ENCODE measurements at places on chromosomes 4 and X.
A peak's percentile ranks its signal among the peaks of the same experiment; 100 is the strongest.

GRCh38 chr4:38084877-38085711, 124.9 kb downstream of the PTTG2 start:
- DNase-seq, result peak; percentile 82

- DNase-seq, result no peak
Measured at GRCh38 chrX:118225711-118226428, 109.3 kb upstream of the KLHL13 start.

GRCh38 chrX:154486052-154486395, 391 bp downstream of the UBL4A start:
- no peak for DNase-seq

- no peak for DNase-seq
Measured at GRCh38 chrX:23752740-23753415, 9.8 kb upstream of the ACOT9 start.

DNA sequence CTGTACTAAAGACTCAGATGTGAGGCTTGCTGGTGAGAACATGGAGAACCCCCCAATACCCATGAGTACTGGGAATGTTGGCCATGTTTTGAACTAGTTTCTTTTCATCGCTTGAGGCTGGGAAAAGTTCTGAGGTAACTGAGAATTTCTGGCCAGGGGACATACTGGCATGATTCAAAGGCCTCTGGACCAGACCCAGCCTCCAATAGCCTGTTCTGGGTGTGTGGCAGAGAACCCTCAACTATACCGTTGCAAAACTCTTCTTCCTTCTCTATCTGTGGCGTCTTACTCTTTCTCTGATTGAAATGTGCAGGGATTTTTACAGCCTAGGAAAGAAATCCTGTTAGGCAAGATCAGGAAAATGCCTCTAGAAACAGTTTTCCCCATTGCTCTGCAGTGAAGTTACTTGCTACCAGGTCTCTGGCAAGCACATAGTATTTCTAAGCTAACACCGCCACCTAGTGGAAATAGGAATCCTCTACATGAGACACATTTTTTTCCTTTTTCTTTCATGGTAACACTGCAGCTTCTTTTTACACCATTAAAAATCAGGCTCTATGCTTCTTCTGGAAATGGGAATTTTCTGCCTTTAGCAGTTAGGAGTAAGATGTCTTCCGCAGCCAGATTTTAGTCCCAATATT, 170.7 kb upstream of the ZCCHC13 start:
- DNase-seq, result no peak

DNA sequence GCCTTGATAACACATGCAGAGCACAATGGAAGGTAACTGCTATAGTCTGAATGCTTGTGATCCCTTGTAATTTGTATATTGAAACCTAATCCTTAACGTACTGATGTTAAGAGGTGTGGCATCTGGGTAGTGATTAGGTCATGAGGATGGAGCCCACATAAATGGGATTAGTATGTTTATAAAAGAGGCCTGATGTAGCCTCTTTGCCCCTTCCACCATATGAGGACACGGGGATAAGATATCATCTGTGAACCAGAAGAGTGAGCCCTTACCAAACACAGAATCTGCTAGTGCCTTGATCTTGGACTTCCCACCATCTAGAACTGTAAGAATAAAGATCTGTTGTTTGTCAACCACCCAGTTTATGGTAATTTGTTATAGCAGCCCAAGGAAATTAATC, 1074.2 kb upstream of the INTU start:
- DNase-seq, result no peak

- no peak for DNase-seq
Measured at GRCh38 chr4:109041463-109042360, 260.7 kb downstream of the COL25A1 start.

- DNase-seq, result peak; percentile 34
Measured at GRCh38 chrX:17521871-17522693, 147.1 kb downstream of the NHS start.

DNA sequence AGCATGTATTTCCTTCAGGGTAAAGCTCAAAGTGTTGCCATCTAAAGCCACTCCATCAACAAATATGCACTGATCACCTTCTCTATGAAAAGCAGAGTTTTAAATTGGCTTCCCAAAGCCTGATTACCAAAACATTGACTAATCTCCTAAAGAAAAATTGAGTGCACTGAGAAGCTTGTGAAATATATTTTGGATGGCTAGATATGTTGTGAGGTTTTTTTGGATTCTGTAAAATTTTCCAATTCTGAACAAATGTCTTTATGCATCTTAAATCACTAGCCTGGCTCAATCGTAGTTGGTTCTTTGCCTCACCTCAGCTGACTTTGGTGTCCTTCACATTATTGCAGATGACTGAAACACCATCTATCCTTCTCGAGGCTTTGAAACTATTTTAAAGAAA, 14.9 kb upstream of the EXOSC9 start:
- no peak for DNase-seq

GRCh38 chr4:105666693-105667092, 41.8 kb downstream of the INTS12 start:
- DNase-seq, result no peak

DNA sequence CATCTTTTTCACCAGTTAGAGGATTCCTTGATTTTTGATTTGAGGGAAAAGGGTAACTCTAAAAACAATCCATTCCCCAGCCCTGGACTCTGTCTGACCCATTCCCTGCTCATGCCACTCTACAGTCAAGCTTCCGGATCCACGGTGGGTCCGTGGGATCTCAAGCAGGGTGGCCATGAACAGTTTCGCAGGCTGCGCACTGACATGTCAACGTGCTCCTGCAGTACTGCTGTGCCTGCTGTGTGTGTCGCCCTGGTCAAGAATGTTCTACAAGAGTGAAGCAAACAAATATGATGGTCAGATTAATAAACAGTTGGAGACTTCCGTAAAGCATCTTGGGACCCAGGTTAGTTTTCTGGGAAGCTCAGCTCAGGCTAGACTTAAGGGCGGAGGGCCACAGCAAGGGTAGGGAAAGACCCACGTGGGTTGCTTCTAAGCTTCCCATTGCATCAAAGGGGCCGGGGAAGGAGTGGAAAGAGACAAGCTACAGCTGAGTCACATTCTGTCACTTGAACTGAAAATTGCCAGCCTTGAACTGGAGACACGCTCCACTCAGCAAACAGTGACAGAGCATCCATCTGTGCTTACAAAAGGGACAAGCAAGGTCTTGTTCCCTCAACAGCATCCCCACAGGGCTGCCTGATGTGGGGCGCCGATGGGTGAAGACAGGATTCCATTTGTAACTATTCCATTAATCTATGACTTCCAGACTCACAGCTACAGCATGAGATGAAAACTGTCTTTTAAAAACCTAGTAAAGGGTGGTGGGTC, 81.8 kb downstream of the MTMR1 start:
- no peak for DNase-seq

DNA sequence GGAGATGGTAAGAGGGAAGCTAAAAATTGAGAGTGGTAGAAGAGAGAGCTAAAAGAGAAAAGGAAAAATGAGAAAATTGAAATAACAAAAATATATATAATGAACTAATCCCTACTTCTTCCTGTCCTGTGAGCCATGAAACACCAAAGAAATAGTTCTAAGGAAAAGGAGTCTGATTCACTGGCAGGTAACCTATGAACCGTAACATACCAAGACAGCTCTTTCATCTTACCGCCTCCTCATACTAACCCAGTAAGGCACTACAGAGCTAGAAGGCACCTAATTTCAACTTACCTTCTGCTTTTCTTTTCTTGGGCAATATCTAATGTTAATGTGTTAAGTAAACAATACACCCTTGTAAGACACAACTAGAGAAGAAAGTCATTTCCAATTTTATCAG, 297.7 kb upstream of the DIAPH2 start:
- DNase-seq, result no peak

DNA sequence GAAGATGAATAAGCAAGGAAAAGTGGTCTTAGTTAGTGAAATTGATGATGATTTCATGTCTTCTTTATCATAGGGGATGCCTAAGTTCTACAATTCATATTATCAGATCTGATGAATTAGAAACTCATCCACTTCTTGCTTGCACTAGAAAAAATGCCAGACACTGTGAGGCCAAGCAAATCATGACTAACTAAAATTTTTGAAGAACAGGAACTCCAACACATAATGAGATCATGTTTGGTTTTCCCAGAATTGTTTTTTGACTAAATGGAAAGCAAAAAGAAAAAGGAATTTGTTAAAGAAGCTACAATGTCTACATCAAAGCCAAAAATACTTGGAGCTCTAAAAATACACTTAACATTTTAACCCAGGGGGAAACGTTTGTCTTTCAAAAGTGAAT, 120.4 kb downstream of the ARSF start:
- DNase-seq, result no peak

GRCh38 chrX:97310373-97310772, 426.7 kb downstream of the RPA4 start:
- no peak for DNase-seq

DNA sequence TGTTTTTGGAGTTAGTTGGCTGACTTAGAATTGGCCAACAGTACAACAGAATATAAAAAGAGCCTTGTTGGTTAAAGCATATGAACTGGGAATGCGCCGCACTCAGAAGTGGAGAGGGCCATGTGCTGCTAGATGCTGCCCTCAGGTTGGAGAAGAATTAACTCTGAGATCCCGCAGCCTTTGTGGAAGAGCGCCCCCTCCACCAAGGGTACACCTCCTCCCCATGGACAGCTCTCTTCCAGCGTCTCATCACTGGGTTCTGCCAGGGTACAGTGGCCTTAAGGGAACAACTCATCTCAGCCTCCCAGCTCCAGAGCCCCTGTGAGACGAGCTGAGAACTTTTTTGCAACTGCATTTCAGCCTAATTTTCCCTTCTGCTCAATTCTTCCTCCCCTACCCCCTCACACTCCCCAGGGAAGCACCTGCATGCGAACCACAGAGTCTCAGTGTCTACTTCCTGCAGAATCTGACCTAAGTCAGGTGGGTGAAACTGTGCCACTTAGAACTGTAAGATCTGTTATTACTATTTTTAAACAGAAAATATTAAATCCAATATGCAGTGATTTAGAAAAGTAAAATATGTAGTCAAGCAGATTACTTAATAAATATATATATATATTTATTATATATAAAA, 380.6 kb downstream of the RAB28 start:
- DNase-seq, result no peak

- no peak for DNase-seq
Measured at GRCh38 chrX:69126642-69127041, 38.6 kb downstream of the PJA1 start.

DNA sequence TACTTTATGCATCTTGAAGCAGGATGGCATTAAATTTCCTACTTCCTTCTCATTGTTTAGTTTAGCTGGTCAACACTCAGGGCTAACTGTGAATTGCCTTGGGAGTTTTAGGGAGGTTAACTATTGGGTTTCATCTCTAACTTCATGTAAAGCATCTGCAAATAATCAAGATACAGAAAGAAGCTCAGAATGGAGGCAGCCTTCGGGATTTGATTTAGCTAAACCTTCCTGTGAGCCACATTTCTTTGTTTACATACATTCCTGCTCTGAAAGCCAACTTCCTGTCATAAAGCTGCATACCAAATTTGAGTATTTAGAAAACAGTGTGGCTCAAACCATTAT, 131.7 kb upstream of the PCDH18 start:
- no peak for DNase-seq

- DNase-seq, result no peak
Measured at GRCh38 chr4:188046657-188047056, 51.1 kb downstream of the ZFP42 start.

- no peak for DNase-seq
Measured at GRCh38 chr4:26525136-26525770, 35.0 kb upstream of the CCKAR start.

DNA sequence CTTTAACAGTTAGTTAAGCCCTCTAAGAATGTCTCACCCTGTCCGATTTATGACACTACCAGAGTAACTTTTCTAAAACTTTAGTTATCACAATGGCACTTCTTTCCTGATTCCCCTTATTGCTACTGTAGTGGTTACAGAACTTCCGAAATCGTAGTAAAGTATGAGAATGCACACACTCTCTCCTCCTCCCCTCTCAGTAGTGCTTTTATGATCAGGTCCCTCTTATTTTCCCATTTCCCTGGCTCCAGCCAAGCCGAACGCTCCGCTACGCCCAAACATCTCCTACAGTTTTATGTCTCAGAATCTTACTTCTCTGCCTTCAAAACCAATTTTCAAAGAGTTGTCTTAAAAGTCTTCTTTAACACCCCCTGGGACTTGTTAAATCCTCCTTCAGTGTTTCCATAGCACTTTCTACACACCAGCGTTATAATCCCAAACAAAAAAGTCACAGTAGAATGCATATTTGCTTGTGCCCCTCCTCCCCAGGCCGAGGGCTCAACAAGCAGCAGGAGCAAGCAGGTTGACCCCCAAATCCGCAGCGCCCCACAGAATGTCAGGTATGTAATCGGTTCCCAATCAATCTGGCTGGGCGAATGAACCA, 671 bp downstream of the HPF1 start:
- DNase-seq, result no peak

GRCh38 chr4:87851332-87851731, 18.6 kb downstream of the MEPE start:
- DNase-seq, result no peak

GRCh38 chr4:114386637-114387233, 211.9 kb upstream of the UGT8 start:
- DNase-seq, result no peak

DNA sequence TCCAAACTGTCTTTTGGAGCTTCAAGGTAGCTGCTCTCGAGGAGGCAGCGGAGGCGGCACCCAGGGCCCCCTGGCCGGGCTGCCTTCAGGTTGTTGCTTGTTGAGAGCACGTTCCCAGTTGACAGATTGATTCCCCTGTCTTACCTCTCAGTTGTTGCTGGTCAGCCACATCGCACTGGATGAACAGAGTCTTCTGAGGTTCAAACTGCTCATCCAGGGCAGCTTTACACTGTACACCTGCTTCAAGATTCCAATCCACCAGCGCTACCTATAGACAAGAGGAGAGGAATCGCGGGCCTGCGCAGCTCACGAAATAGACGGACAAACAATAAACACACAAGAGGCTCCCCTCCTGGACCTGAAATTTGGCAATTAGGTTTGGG, 497 bp downstream of the HPGD start:
- DNase-seq, result no peak

DNA sequence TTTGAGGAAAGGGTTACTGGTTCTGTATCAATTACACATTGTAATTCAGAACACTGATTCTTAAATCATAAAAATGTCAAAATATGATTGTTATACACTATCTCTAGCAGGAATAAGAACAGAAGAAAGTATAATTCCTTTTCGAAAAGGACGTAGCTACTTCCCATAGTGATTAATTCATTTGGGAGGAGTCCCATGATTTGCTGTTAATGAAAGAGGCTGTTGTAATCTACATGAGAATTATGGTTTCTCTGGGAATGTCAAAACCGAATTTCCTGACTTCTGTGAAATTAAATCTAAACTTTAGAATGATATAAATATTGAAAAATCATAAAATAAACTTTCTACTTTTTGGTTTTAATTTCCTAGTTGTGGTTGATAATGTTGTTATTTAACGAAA, 191.1 kb upstream of the ETNPPL start:
- no peak for DNase-seq

GRCh38 chrX:36963069-36963808, 44.9 kb upstream of the FAM47C start:
- DNase-seq, result no peak

GRCh38 chr4:3469386-3470243, 6.5 kb downstream of the DOK7 start:
- no peak for DNase-seq
